ENCODE measurements at places on chromosomes 16 and 17. TPM values are rescaled to one million over a fixed set of nuclear protein-coding genes. Genes with fewer than 3 reads are reported as not detected.

DNA sequence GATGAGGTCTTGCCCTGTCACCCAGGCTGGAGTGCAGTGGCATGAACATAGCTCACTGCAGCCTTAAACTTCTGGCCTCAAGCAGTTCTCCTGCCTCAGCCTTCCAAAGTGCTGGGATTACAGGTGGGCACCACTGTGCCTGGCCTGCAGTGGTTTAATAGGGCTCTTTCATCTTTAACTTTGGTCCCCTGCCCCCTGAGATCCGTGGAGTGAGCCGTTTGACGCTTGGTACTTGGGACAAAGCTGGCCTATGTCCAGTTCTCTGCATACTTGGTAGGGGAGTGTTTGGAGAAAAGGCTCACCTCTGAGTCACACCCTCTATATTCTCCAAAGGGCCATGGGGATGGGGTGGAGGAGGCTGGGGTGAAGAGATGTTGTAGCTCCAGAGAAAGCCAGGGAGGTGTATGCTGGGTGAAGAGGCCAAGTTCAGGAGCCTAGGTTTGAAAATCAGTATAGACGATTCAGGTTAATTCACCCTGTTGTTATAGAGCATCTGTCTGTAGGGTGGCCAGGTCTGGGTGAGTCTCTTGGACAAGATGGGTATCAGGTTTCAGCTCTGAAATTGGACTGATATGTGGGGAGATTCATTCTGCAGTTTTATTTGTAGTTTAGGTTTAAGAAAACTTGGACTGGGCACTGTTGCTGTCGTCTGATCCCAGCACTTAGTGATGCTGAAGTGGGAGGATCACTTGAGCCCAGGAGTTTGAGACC lies 17.6 kb downstream of the ABCC1 start:
- DNase-seq = no peak

The AURKB gene
- total RNA-seq = 25.9 TPM

DNA sequence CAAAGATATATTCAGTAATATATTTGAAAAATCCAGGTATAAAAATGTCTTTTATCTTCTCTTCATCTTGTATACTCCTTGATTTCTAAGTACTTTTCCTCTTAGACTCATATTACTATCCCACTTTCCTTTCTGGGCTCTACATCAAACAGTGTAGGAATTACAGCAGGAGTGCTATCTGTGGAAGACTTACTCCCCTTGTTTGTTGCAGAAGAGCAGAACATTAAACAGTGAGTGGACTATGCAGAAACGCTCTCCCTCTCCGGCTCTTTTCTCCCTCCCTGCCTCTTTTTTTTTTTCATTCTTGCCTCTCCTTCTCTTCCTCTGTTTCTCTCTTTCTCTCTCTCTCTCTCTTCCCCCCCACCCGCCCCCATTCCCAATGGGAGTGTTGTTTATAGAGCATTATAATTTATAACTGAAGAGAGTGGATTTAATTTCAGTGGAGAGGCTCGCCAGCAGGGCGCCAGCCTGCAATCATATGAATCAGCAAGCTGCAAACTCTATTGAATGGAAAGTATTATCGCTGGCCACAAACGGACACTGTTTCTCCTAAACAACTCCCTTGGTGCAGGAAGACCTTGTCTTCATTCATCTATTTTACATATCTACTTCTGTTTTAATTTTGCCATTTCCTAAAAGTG lies 242.3 kb upstream of the TBX2 start:
- no peak for DNase-seq

The PRAC1 gene
- not detected for total RNA-seq

The RNF135 gene
- total RNA-seq = 4.0 TPM

The IGFBP4 gene
- 297 TPM for total RNA-seq

DNA sequence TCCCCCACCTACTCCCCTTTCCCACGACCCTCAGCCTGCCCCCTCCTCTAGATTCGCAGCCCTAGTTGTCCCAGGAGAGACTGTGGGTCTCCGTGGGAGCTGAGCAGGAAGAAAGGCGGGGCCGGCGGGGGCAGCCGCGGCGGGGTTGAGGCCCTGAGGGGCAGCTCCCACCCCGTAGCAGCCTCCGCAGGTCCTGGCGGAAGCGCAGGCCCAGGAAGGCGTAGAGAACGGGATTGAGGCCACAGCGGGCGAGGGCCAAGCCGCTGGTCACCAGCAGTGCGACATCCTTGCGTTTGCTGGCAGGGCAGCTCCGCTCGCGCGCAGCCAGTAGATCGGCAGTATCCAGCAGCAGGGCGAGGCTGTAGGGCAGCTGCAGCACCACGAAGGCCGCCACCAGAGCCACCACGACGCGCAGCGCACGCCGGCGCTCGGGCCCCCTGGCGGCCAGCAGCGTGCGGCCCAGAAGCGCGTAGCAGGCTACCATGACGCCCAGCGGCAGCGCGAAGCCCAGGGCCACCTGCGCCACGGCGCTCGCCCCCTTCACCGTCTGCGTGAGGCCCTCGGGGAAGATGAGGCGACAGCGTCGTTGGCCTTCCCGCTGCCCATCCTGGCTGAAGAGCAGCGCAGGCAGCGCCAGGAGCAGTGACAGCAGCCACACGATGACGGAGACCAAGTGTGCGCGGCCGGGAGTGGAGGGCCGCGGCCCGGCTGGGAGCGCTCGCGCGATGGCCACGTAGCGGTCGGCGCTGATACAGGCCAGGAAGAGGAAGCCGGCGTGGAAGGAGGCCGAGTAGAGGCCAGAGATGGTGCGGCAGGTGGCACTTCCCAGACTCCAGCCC lies 1.9 kb downstream of the CCR10 start:
- DNase-seq = peak; percentile 86
